NCI-H2081 treated with DMSO at 0.1 percent for 48 hours (cell line): ENCODE measurements at places on chromosomes 5 and 9.
A peak's percentile ranks its signal among the peaks of the same experiment; 100 is the strongest.

- peak; percentile 25 for DNase-seq
Observed at GRCh38 chr5:80246995-80247729, 8.7 kb downstream of the SERINC5 start.

- DNase-seq = no peak
Observed at GRCh38 chr9:120677965-120678364, 36.3 kb downstream of the MEGF9 start.

- no peak for DNase-seq
Observed at GRCh38 chr9:127629468-127630081, 17.5 kb downstream of the STXBP1 start.

- no peak for DNase-seq
Observed at GRCh38 chr5:157172403-157172802, 6.3 kb upstream of the GARIN3 start.

- no peak for DNase-seq
Observed at GRCh38 chr5:147635882-147636728, 126.2 kb upstream of the DPYSL3 start.

- DNase-seq = no peak
Observed at GRCh38 chr9:131577005-131578000, 32.0 kb downstream of the PRRT1B start.

DNA sequence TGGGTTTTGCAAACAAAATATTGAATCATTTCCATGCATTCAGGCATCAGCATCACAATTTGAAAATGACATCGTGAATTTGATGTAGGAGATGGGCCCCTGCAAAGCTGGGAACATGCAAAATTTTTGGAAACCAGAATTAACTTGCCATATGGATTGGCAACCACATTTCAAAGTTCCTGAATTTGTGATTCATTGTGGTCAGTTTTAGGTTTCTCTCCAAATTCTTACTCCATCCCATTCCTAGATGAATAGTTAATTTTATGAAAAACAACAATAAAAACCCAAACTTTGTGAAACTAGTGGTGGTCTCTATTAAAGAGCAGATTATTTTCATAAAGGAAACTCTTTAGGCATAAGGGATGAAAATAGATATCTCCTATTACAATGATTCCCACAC, 107.8 kb upstream of the SLIT3 start:
- no peak for DNase-seq

- no peak for DNase-seq
Observed at GRCh38 chr5:57446966-57447365, 35.6 kb downstream of the ACTBL2 start.

DNA sequence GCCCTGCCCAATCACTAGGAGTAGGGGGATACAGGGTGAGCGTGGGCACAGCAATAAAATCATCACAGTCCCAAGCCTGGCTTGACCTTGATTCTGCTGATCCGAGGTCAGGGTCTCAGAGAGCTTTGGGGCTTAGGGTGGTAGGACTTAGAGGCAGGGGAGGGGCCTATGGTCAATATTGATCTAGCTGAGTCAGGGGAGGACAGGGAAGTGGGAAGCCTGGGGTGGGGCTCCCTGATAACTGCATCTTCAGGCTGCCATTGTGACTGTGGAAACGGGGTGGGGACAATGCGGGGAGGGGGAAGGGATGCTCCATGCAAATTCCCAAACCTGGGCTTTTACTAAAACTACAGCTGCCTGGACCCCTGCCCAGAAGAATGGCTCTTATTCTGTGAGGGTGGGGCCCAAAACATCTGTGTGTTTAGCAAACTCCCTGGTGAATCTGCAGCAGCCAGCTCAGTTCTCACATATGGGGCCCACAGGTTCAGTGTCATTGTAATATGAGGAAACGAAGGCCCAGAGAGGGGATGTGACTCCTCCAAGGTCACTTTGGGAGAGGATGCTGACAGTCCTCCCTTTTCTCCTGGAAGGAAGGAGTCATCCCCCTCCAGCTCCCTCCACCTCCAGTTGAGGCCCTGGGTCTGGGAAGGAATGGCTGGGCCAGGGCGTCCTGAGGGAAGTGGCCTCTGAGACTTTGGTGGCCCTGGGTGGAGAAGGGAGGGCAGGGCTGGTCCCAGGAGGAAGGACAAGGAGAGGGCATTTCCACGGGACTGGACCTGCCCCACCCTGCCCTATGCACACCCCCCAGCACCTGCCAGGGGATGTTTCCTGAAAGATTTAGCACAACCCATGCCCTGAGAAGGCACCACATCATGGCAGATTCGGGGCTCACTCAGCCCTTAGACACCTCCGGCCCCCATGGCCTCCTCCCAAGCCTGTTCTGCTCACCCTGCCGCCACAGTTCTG, 26.4 kb downstream of the SLC6A7 start:
- no peak for DNase-seq

DNA sequence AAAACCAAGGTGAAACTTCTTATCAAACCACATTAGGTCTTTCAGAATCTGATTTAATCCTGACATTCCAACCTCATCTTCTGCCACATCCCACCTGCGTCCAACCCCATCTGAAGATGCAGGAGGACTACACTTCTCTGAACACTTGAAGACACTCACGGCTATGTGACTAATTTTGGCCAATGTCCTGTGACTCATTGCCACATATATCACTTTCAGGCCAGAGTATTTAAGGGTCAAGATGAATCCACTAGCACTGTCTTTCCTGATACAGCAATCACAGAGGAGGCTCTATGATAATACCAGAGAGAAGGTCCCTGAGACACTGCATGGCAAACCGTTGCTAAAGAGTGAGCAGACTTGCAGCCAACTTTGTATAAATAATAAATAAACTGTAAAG, 323.4 kb downstream of the NR2F1-AS1 start:
- no peak for DNase-seq

DNA sequence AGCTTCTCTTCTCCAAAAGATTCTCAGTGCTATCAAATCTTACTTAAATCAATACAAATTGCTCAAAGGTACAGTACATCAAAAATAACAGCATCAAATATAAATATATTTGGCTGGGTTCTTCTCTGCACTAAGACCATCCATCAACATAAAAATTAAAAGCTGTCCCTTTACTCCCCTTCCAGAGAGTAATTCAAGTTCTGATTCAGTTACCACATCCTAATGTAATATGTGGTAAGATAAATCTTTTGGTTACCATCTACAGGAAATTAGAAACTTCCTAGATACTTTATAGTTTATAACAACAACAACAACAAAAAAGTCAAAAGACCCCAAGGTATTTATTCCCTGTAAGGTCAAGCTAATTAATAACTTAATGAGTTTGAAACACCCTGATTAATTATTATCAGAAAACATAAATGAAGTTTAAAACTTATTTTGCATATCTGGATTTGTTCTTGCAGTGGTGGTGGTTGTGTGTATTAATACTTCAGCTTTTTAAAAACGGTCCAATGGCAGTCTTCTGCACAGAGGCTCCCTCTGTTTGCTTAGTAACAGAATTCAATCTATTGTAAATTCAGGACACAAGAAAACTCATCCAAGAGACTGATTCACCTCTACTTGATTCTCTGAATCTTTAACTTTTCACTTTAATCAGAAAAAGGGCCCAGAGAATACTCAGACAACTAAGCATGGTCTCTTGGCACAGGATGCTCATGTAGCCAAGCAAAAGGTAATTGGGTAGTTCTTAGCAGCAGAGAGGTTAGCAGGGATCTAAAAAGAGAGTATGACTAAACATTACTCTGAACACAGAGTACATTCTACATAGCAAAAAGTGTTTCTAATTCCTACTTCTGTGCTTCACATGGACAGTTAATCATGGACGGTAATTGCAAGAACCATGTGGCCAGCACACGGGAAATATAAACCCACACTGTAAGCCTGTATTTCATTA, 20.1 kb downstream of the DIAPH1 start:
- no peak for DNase-seq

GRCh38 chr5:135153661-135154060, 119.6 kb upstream of the PITX1 start:
- no peak for DNase-seq

- DNase-seq = no peak
Observed at GRCh38 chr9:106726070-106726815, 136.7 kb upstream of the ZNF462 start.

GRCh38 chr5:101535626-101536025, 632.5 kb upstream of the ST8SIA4 start:
- no peak for DNase-seq

GRCh38 chr9:121620777-121621449, 30.5 kb upstream of the DAB2IP start:
- no peak for DNase-seq

DNA sequence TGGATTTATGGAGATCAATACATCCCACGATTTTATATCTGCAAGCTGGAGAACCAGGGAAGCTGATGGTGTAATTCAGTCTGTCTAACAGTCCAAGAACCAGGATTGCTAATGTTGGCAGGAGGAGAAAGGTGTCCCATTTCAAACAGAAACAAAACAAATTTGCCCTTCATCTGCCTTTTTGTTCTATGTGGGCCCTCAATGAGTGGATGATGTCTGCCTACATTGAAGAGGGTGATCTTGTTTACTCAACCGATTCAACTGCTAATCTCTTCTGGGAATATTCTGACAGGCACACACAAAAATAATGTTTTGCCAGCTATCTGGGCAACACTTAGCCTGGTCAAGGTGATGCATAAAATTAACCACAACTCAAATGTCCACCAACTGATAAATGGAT, 65.1 kb upstream of the IL33 start:
- DNase-seq = no peak

DNA sequence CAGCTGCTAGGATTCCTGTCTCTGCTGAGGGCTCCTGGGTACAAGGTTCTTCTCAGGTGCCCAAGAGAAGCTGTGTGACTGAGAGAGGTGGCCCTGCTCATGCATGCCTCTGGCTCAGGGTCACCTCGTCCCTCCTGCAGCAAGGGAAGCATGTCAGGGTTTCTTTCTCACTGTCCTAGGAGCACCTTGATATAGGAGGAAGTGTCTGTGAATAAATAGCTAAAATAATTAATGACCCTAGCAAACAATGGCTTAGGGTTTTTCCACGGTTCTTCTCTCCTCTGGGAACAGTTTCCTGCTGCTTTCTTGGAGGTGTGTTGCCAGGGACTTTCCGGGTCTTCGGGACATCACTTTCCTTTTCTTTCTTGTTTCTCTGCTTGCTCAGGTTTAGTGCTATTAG, 87.2 kb downstream of the ARHGAP26 start:
- DNase-seq = no peak

- DNase-seq = no peak
Observed at GRCh38 chr5:116631147-116631546, 56.5 kb upstream of the SEMA6A start.

DNA sequence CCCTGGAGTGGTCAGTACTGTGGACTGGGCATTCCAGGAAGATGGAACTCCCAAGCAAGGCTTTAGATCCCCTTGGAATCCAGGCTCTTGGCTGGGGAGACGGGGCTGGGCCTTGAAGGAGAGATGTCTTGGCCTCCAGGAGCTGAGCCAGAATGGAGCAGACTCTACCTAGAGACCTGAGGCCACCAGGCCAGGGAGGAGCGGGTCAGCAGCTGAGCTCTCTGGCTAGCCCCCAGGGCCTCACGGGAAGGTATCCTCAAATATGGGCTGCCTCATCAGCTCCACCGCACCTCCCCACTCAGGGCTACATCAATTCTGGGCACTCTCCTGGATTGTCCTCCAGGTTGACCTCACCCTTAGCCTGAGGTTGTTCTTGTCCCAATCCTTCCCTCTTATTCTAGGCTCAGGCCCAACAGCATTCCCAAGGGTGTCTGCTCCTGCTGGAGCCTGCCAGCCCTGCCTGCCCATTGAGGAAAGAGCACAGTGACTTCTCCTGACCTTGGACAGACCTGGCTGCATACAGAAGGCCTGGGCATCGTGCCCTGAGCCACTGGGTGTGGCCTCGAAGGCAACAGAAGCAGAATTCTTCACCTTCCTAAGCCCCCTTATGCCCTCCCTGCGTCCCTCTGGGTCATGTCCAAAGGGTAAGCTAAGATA, 3.0 kb upstream of the PDLIM4 start:
- no peak for DNase-seq

DNA sequence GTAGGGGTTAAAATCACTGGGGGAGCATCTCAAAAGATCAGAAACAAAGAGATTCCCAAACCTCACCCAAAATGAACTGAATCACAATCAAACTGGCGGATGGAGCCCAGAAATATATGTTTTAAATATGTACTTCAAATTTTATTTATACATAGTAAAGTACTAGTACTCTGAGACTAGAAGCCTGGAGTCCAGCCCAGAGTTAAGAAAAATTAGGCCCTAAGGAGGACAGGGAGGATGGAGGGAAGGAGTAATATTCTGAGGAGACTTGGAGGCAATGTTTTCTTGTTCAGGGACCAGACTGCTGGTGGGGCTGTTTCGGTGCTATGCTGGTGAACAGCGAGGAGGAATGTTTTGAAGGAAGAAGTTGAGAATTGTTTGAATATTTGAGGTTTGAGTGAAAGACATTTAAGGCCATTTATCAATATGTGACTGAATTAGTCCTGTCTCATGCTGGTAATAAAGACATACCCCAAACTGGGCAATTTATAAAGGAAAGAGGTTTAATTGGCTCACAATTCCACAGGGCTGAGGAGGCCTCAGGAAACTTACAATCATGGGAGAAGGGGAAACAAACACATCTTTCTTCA, 552.4 kb upstream of the DAB2 start:
- DNase-seq = no peak

GRCh38 chr9:131817627-131818026, 77.8 kb upstream of the RAPGEF1 start:
- DNase-seq = peak; percentile 85

- no peak for DNase-seq
Observed at GRCh38 chr9:28050046-28050445, 476.8 kb upstream of the C9orf72 start.

DNA sequence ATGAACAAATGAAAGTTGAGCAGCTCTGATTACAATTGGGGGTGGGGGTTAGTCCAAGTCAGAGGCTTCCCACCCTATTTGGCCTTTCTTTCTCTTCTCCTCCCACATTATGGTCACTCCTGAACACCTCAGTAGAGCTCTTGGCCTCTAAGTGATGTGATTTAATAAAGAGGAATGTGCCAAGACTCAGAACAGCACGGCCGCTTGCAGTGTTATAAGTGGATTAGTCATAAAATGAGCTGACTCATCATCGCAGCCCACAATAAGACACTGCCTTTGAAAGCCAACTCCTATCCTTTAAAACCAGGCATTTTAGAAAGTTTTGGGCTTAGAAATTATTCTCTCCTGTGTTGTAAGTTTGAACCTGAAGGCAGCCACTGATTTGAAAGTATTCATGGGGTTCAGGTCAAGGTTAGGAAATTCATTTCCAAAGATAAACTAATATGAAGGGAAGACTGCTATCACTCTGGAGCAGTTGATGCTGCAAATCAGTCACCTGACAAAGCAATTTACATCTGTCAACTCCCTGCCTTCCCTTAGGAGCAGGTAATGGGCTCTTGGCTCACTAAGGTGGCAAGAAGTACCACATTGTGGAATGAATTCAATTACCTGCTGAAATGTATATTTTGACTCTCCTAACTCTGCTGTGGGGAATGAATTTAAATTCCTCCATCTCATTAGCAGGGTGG, 283.6 kb upstream of the NMUR2 start:
- no peak for DNase-seq

GRCh38 chr9:135000647-135001245, 83.0 kb upstream of the FCN1 start:
- DNase-seq = no peak

DNA sequence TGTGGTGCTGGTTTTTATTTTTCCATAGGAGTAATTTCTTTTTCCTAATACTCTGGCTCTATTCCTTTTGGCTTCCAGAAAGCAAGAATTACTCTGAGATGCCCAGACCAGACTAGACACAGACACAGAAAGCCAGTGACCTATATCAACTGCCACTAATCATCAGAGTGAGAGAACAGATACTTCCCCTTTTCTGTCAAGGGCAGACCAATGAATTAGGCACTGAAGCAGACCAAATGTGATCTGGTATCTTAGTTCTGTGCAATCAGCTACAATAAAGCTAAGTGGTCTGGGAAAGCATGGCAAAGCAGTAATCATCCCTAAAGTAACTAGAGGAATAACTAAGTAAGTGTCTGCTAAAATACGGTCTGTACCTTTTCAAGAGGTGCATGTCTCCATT, 239.1 kb downstream of the ELAVL2 start:
- DNase-seq = no peak
